ENCODE measurements at places on chromosomes 4 and X. TPM values are rescaled to one million over a fixed set of nuclear protein-coding genes. Genes with fewer than 3 reads are reported as not detected.

Gene NDST4
- not detected for total RNA-seq

Gene RXFP1
- 1.1 TPM for total RNA-seq

Gene SPANXN3
- total RNA-seq = not detected

Gene OTC
- 94.6 TPM for total RNA-seq

Gene TRAM1L1
- total RNA-seq = 0.08 TPM

Gene MFAP3L
- 58.3 TPM for total RNA-seq

Gene S100G
- total RNA-seq = not detected

Gene ADAD1
- total RNA-seq = not detected

Gene EREG
- total RNA-seq = 0.18 TPM

Gene PGAM4
- total RNA-seq = not detected

Gene MAGEA9B
- total RNA-seq = not detected

Gene LYAR
- 3.0 TPM for total RNA-seq

Gene MTNR1A
- not detected for total RNA-seq

Gene FGD1
- total RNA-seq = 1.1 TPM

Gene FAM114A1
- total RNA-seq = 52.6 TPM

Gene GYPB
- total RNA-seq = not detected
